ENCODE measurements at places on chromosomes 1 and 21.

DNA sequence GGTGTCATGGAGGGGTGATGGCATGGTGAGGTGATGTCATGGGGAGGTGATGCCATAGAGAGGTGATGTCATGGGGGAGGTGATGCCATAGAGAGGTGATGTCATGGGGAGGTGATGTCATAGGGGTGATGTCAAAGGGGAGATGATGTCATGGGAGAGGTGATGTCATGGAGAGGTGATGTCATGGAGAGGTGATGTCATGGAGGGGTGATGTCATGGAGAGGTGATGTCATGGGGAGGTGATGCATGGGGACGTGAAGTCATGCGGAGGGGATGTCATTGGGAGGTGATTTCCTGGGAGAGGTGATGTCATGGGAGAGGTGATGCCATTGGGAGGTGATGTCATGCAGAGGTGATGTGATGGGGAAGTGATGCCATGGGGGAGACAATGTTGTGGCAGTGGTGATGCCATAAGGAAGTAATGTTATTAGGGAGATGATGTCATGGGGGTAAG is 92.1 kb upstream of the C1orf174 start:
- DNase-seq, result no peak

DNA sequence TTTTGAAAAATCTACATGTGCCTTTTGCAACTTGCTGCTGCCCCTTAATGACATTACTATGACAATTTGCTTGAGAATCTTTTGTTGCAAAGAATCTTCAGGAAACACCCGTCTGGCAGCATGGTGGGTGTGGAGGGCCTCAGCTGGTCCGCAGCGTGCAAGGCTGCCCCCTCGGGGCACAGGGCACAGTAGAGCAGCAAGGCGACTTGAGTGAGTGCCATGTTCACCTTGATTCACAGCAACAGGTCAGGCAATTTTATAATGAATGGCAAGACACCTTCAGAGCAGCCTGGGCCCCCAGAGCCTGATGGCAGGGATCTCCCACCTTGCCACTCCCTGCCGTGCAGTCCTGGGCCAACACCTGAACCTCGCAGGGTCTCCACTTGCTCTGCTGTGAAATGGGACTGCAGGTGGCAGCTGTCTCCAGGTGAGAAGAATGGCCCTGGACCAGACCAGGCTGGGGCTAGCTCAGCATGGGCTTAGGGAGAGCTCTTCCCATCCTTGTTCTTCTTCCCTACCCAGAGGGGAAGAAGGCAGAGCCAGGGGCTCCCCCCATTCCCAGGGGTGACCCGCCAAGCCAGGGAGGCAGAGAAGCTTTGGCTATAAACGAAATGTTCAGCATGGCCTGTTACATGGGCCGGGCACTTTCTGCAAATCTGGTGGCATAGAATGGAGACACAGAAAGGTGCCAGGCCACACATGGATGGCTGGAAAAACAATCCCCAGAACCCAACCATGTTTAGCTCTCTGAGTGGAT is 34.5 kb upstream of the ACTRT2 start:
- DNase-seq, result no peak

DNA sequence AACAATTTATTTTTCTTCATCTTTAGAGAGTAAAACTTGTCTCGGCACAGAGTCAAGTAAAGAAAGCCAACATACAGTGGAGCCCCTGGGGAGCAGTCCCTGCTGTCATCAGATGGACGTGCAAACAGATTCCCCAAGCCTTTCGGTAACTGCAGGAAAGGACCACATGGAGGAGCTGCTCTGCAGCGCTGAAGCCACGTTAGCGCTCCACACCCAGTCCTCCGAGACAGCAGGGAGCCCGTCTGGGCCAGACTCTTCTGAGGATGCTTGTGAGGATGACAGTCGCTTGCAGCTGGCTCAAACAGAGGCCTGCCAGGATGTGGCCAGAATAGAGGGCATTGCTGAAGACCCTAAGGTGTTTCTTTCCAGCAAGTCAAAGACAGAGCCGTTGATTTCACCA is 77.1 kb upstream of the SCCPDH start:
- DNase-seq, result no peak

- no peak for DNase-seq
These were observed 10.5 kb downstream of the MTX1 start for GRCh38 chr1:155218854-155219591.

GRCh38 chr1:36123356-36123755 is 1.7 kb downstream of the COL8A2 start:
- DNase-seq, result no peak

DNA sequence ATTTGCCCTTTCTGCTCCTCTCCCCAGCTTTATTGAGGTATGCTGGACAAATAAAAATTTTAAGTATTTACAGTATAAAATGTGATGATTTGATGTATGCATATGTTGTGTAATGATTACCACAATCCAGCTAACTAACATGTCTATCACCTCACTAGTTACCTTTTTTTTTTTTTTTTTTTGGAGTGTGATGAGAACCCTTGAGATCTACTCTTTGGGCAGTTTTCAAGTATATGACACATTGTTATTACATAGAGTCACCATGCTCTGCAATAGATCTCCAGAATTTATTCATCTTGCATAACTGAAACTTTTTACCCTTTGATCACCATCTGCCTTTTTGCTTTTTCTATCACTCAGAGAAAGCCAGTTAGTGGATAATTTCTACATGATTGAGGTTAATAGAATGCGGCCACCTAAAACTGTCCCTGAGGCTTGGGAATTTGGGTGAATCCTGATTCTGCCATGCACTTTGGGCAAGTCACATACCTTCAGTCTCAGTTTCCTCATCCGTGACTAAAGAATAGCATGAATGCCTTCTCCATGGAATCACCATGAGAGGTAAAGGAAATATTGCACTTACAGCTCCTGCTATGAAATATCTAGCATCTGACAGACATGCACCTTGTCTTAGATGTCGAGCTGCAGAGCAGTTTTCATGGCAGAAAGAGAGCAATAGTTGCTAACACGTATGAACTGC is 295.2 kb downstream of the DISC1 start:
- DNase-seq, result no peak

- peak; percentile 99 for DNase-seq
These were observed at the start of gene C1orf52 for GRCh38 chr1:85259118-85259911. C1orf52 (minus strand) TSS chr1:85259662; CDS start chr1:85259633, 29 bp downstream.

GRCh38 chr1:240004086-240004749 is 87.5 kb upstream of the FMN2 start:
- no peak for DNase-seq

DNA sequence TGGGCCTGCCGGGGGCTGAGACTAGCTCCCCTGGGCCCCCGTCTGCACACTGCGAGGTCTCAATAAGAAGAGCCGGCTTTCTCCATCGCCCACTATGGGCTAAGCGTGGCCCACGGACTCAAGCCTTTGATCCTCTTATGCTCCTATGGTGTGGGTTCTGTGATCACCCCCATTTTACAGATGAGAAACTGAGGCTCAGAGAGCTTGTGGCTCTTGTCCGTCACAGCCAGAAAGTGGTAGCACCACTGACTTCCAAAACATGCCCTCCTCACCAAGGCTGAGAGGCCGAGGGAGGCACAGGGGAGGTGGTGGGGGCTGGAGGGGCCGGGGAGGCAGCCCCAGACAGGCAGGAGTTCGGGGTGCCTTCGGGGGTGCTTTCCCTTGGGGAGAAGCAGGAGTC is 39.0 kb upstream of the CASZ1 start:
- DNase-seq, result no peak

GRCh38 chr1:215140135-215140534 is 57.6 kb downstream of the KCNK2 start:
- DNase-seq, result no peak

DNA sequence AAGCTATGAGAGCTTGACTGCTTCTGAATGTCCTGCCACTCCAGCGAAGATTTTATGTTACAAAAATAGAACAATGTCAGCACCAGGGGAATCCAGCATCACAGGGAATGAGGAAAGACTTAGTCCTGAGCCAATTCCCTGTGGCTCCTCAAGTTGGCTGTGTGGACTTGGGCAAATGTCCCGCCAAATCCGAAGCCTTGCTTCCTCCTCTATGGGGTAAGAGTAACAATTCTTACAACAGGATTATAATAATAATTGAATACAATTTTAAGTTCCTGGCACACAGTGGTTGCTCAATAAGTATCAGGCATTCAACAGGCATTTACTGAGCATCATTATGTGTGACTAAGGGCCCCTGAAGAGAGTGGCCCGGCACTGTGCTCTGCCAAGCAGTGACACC is 44.4 kb downstream of the STPG1 start:
- no peak for DNase-seq

GRCh38 chr1:206839006-206839560 is 26.3 kb upstream of the IL20 start:
- no peak for DNase-seq

- DNase-seq, result no peak
These were observed 71.4 kb downstream of the MRPL37 start for GRCh38 chr1:54271341-54271740.

DNA sequence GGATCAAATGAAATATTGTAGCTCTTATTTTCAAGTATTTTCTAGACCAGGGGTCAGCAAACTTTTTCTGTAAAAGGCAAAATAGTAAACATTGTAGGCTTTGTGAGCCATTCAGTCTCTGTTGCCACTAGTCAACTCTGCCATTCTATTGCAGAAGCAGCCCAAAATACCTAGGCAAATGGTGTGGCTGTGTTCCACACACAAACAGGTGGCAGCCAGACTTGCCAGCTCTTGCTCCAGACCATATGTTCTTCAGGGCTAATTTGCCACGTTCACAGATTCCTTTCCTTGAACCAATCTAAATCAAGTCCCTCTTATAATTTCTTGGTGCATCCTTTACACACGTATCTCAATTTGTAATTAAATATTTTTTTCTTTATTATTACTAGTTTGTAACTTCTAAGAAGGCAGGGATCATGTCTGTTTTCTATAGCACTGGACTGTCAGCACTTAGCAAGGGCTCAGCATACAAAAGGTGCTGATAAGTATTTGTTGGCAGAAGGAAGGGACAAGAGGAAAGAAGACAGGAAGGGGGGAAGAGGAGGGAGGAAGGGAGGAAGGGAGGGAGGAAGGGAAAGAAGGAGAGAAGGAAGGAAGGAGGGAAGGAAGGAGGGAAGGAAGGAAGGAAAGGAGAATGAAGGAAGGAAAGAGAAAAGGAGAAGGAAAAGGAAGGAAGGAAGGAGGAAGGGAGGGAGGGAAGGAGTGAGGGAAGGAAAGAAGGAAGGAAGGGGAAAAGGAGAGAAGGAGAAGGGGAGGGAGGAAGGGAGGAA is 106.5 kb upstream of the EDEM3 start:
- no peak for DNase-seq

DNA sequence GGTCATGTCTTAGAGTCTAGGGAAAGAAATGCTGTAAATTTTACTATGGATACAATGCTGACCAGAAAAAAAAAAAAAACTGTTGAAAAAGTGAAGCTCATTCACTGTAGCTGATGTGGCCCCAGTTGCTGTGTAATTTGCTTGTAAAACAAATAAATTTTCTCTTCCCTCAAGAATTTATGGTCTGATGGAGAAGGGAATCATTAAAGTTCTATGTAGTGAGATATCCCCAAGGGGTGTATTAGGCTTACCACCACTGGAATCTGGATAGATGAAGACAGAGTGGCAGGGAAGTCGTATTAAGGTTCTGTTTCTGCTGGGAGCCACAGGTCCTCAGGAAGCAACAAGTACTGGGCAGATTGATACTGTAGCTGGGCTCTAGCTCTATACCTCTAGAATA is 860.0 kb downstream of the LTN1 start:
- DNase-seq, result no peak

GRCh38 chr1:91036894-91037829 is 15.3 kb upstream of the ZNF644 start:
- no peak for DNase-seq

GRCh38 chr1:170215072-170215885 is 69.5 kb downstream of the NTMT2 start:
- no peak for DNase-seq

DNA sequence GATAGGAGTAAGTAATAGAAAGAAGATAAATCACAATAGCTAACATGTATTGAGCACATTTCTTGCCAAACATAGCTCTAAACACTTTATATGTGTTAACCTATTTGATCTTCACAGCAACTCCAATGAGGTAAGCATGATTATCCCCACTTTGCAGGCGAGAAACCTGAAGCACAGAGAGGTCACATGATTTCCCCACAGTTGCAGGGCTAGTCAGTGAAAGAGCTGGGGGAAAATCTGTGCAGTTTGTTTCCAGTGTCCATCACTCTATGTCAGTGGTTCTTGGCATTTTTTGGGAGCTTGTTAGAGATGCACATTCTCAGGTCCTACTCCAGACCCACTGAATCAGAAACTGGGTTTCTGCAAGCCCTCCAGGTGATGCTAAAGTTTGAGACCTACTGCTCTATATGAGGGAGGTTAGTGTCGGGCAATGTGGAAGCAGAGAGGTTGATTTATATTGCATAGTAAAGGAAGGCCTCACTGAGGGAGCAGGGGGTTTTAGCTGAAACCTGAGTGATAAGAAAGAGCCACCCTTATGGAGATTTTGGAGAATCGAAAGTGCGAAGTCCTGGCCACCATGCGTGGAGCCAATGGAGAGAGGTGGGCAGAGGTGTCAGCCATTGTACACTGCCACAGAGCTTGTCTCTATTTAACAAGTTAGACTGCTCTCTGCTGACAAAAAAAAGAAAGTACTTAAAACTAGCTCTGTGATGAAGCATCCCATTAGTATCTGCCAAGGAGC is 20.9 kb downstream of the MCOLN3 start:
- no peak for DNase-seq

- DNase-seq, result peak; percentile 31
These were observed 22.7 kb upstream of the ARF1 start for GRCh38 chr1:228059634-228060457.

DNA sequence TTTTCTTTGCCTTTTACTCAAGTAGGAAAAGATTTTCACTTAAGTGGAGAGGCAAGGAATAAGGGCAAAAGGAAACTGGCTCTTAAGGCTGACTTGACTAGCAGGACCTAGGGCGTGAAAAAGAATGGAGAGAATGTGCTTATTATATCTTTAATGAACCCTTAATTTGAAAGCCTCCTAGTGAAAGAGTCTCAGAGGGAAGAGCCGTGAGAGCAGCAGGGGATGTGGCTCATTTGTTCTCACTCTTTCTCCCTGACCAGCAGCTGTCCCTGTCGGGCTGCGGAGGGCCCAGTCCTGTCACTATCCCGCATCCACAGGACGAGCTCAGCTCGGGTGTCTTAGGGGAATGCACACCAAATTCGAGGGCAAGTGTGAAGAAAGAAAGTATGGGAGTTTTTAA is 180.1 kb downstream of the EDEM3 start:
- DNase-seq, result no peak

DNA sequence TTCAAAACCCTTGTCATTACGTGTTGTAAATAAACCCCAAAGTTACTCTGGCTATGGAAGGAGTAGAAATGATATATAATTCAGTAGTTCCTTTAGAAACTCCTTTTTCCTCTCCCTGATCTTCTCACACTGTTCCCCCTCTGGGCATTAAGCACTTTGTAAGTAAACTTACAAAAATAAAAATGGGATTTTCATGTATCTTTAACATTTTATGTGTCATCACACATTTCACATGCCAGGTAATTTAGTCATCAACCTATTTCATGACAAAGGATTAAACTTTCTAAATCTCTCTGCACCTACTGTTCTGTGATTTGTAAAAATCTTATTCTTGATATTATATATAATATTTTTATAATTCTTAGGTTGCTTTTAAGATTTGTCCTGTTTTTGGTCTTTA is 176.9 kb downstream of the NEK7 start:
- no peak for DNase-seq

GRCh38 chr1:108533351-108534083 is 26.4 kb upstream of the EEIG2 start:
- DNase-seq, result no peak
